NCI-H1092 (cell line): ENCODE measurements at places on chromosomes 11 and 22.

- no peak for DNase-seq
Measured at GRCh38 chr11:112526699-112527416, 266.2 kb upstream of the PLET1 start.

GRCh38 chr11:62725646-62726045, 1.6 kb downstream of the HNRNPUL2 start:
- DNase-seq = no peak

GRCh38 chr11:76185931-76186401, 20.3 kb downstream of the WNT11 start:
- DNase-seq = peak; percentile 33

- DNase-seq = no peak
Measured at GRCh38 chr11:21205205-21205604, 535.8 kb downstream of the NELL1 start.

- DNase-seq = no peak
Measured at GRCh38 chr11:120061036-120061760, 76.7 kb downstream of the TRIM29 start.

- DNase-seq = no peak
Measured at GRCh38 chr22:41576877-41577276, 12.8 kb downstream of the PMM1 start.

DNA sequence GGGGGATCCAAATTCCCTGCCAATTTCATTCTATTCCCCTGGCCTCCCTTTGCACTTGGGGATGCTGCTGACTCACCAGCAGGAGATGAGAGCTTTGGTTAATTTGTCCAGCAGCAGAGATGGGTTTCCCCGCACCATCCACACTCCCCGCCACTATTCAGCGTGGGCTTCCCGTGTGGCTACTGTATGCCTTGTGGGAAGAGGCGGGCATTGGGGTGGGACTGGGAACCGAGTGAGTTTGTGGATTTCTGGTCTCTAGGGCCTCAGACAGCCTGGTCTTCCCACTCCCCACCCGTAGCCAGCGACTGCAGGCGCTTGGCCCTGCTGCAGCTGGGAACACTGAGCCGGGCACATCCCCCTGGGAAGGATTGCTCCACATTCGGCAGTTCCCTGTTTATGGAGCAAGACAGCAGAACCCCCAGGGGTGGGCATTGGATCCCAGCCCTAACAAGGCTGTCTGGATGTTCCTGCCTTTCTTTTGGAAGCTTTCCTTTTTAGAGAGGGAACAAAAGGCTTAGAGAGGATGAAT, 23.4 kb downstream of the KIAA1671 start:
- DNase-seq = no peak

- no peak for DNase-seq
Measured at GRCh38 chr11:26248661-26249060, 83.3 kb upstream of the ANO3 start.

DNA sequence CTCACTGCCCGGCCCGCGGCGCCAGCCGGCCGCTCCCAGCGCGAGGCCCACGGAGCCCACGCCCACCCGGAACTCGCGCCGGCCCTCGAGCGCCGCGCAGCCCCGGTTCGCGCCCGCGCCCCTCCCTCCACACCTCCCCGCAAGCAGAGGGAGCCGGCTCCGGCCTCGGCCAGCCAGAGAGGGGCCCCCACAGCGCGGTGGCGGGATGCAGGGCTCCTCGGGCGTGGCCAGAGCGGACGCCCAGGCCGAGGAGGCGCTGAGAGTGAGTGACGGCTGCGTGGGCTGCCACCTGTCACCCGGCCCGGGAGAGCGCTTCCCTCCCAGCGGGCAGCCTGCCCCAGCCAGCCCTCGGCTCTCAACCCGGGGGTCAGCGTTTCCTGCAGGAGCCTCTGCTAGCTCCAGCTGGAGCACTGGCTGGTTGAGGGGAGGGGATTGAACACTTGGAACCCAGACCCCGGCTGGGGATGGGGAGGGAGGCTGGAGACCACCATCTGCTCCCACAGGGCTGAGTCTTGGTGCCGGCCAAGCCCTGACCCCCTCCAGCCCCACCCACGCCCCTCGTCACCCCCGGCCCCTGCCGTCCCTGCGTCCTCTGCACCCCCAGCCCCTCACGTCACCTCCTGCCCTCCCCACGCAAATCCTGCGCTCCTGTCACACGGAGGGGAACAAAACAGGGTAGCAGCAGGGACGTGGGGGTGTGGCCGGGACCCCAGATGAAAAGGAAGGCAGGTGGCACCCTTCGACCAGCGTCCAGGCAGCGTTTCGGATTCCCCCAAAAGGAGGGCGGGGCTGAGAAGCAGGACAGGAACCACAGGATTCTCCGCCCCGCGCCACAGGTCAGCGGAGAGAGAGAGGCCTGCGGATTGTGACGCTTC, 157.0 kb downstream of the BRD1 start:
- DNase-seq = no peak

- no peak for DNase-seq
Measured at GRCh38 chr11:9858218-9858617, 194.3 kb downstream of the SWAP70 start.

GRCh38 chr22:49792107-49792506, 35.6 kb downstream of the BRD1 start:
- no peak for DNase-seq

DNA sequence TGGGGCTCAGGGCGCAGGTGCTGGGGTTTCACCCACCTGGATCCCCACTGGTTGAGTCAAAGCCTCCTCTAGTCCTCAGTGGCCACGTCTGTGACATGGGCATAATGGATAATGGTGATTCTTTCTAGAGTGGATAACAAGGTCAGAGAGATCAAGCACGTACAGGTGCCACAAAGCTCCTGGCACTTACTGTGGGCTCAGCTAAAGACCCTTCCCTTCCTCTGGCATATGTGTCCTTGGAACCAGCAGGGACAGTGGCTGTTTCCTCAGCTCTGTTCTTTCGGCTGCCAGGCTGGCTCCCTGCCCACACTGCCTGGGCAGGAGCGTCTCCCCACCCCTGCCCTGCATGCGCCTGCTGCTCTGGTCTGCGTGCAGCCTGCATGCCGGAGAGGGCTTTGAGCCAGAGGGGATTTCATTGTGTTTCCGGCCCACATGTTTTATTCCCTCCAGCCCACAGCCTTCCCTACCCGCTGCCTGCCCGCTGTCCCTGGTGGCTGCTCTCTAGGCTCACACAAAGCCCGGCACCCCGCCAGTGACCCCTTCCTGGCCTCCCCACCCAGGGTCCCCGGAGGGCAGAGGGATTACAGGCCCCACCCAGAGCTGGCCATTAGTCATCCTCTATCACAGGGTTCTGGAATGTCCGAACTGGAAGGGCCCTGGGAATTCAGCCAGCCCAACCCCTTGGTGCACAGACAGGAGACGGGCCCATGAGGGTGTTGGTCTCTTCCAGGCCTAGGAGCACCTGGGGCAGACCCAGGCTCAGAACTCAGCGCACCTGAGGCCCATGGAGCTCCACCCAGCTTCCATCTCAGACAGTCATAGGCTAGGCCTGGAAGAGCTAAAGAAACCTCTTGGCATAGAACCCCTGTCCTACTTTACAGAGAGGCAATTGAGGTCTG, 55.3 kb upstream of the GCAT start:
- DNase-seq = peak; percentile 53

DNA sequence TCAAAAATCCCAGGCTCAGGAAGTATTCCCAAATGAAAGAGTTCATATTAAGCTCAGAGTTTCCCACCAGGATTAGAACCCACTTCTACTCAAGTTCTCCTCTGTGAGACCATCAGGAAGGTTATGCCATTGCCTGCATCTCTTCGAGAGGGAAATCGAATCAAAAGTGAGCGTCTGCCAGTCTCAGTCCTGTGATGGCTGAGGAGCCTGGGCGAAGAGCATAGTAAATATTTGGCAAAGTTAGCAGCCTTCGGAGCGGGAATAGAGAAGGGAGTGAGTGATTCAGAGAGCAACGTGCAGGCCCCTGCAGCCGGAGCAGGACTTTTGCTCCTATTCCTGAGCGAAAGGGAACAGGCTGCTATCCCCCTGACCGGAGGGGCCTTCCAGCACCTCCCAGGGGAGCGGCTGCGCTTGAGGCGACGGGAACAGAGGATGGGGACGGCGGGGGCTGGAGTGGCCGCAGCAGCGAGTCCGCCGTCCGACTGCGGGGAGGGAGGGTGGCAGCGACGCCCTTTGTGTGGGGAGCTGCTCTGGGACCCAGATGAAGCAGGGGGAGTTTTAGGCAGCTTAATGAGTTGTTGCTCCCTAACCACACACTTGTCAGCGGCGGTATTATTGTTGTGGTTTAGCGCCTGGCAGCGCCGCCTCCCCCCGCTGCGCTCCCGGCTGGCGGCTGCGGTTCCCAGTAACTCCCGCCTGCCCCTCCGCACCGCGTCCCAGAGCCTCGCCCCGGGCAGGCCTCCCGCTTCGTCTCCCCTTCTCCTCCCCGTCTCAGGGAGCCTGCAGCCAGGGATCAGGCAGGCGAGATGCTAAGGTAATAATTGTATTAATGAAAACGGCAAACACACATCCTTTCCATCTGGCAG, 21.7 kb upstream of the NRGN start:
- no peak for DNase-seq

GRCh38 chr11:1202154-1202775, 20.6 kb upstream of the MUC5B start:
- DNase-seq = no peak

GRCh38 chr22:17898375-17898774, 124.1 kb upstream of the BID start:
- no peak for DNase-seq

DNA sequence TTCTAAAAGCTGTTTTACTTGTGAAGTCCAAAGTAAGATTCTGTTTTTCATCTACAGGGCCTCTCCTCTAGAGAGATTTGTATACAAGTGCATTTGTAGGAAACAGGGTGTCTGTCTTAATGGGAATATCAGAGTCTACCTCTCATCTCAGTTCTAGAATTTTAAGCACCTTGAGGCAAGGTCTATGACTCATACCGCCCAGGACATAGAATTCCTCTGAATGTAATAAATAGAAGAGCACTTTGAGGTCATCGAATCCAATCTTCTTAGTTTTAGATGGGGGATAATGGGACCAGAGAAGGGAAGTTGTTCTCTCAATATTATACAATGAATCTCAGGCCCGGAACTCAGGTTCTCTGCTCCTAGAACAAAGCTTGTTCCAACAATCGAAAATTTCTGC, 101.8 kb upstream of the TIMP3 start:
- no peak for DNase-seq

DNA sequence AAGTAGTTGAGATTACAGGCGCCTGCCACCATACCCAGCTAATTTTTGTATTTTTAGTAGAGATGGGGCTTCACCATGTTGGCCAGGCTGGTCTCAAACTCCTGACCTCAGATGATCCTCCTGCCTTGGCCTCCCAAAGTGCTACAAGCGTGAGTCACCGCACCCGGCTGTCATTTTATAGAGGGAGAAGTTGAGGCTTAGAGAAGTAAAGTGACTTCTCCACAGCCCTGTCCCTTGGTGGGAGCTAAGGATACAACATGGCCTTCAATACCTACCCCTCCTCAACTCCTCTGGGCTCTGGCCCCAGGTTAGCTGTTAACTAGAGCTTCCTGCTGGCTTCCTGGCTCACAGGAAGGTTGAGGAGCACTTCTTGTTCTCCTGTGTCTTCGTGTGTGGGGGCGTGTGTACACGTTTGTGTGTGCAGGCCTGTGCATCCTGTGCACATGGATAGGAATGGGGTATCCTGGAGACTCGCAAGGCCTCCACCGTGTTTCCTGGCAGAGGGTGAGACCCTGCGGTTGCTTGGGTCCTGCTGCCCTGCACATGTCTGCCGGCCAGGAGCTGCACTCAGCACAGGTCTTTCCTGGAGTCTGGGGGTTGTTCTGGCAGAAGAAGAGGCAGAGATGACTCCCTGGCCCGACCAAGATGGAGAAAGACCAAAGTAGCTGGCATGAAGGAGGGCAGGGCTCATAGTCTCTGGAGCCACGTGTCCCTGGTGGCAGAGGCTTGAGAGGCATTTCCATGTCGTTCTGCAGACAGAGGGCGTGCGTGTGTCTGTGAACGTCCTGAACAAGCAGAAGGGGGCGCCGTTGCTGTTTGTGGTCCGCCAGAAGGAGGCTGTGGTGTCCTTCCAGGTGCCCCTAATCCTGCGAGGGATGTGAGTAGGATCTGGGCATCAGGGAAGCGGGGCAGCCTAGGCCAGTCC, 2.4 kb downstream of the SIDT2 start:
- peak; percentile 64 for DNase-seq

DNA sequence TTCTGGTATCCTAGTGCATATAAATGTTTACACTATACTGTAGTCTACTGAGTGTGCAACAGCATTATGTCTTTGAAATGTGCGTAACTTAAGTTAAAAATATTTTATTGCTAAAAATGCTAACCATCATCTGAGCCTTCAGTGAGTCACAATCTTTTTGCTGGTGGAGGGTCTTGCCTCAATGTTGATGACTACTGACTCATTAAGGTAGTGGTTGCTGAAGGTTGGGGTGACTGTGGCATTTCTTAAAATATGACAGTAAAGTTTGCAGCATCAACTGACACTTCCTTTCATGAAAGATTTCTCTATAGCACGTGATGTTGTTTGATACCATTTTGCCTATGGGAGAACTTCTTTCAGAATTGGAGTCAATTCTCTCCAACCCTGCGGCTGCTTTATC, 8.5 kb upstream of the CREBZF start:
- no peak for DNase-seq

- DNase-seq = no peak
Measured at GRCh38 chr11:126343051-126343450, 12.4 kb upstream of the ST3GAL4 start.

- no peak for DNase-seq
Measured at GRCh38 chr11:33474866-33475265, 217.7 kb downstream of the HIPK3 start.

DNA sequence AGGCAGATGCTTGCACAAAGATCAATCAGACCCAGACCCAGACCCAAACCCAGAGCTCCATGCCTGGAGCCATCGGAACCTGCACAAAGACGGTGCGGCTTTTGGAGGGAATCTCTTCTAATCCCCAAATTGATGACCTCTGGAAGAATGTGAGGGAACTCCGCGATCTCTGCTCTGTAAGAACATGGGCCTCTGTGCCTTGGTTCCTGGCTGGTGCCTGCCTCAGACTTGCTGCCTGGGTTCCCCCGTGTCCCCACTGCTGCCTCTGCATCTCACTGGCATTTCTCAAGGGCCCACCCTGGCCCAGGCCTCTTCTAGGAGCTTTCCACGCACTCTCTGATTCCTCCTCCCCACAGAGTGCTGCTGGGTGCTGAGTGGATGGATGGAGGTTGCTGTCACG, 1044.4 kb downstream of the TBC1D22A start:
- DNase-seq = no peak

DNA sequence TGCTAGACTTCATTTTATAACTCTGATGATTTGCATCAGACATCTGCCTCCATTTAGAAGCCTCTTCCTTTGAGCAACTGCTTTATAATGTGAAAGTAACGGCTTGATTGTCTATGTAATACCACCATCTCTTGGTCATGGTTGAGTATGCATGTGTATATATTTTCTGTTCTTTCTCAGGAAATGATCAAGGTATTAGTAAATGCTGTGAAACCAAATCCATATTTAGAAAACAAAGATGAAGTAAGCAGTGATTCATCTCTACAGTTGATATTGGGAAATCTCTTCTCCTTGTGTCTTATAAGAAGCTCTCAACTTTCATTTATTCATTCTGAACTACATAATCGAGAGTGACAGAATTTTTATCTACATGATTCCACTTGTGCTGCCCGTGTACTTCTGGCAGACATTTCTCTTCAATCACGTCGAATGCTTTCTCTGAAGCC, 104.6 kb upstream of the ANO3 start:
- no peak for DNase-seq
